ENCODE measurements at places on chromosomes 16 and 17.

DNA sequence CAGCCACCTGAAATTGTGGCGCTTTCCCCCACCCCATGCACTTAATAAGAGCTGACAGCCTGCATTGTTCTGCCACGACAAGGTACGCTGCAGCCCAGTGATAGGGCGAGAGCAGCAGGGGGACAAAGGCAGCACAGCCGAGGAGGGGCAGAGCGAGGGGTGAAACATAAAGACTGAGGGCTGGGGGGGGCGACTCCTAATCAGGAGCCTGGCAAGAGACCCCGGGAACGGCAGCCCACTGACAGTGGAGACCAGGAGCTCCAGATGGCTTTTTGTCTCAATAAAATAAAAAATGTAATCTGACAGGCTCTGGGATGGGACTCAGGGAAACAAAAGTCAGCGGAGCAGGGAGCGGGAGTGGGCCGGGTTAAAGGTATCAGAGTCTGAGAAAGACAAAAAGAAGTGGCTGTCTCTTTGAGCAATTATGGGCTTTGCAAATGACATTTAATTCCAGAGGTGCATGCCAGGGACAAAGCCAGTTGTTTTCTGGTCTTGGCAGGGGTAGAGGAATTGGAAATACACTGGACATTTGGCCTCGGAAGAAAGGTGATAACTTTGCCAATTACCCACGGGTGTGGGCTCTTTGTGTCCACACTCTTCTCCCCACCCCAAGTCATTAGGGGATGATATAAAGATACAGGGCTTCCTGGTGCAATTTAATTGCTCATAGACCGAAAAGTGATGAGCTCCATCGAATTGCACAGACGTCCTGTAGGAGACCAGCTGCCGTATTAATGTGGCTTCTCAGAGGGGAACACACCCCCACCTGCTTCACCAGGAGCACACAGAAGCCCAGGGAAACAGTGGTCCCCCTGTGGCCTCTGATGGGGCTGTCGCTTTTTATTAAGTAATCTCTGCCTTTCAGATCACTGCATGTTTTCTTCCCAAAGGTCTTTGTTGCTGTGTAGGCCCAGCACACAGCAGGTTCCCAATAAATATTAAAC is 17.6 kb upstream of the CCDC182 start:
- no peak for DNase-seq

GRCh38 chr17:77476931-77477805 is 336.4 kb downstream of the SEC14L1 start:
- DNase-seq: no peak

GRCh38 chr16:57004387-57005250 is 15.3 kb downstream of the NLRC5 start:
- no peak for DNase-seq

DNA sequence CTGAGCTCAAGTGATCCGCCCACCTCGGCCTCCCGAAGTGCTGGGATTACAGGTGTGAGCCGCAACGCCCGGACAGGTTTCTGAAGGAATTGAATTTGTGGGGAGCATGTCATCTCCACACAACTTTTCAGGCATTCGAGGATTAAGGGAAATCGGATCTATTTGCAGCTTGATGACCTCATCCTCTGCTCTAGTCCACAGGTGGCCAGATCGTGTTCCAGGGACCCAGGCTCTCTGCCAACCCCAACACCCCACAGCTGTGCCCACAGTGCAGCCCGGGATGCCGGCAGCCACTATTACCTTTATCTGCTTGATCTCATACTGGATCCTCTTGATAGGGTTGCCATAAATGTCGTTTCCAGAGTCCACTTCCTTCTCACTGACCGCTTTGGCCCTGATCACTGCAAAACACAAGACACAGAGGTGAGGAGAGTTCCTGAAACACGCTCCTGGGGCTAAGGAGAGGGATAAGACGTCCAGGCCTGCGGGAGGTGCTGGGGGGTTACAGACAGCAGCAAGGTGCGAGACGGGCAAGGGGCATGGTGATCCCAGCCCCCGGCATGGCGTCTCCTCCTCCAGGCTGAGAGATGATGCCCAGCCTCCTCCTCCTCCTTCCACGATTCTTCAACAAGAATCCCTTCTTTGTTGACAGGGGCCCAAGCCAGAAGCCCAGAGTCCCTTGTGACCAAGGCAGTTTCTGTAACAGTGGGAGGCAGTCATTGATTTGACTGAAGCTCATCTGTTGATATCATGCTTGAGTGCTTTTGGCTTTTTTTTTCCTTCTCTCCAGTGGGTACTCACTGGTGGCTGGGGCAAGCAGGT is 29.3 kb downstream of the CEP295NL start:
- no peak for DNase-seq

DNA sequence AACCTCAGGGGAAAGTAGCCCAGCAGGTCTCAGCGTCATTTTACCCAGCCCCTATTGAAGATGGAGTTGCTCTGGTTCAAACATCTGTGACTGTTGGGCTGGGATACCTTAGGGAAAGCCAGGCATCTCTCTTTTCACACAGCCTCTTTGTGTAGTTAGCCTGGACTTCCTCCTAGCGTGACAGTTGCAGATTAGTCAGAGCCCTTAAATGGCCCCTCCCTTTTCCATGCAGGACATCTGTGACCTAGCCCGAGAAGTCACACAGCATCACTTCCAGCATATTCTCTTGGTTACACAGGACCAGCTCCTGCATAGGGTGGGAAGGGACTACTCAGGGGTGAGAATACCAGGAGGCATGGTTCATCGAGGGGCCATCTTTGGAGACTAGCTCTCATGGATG is 375.0 kb upstream of the RBFOX1 start:
- no peak for DNase-seq

- DNase-seq: no peak
Observed at GRCh38 chr16:31537362-31538242, 9.9 kb downstream of the AHSP start.

- DNase-seq: no peak
Observed at GRCh38 chr17:2797226-2797625, 988 bp downstream of the RAP1GAP2 start.

- no peak for DNase-seq
Observed at GRCh38 chr17:38533866-38534497, 71.8 kb downstream of the SRCIN1 start.

DNA sequence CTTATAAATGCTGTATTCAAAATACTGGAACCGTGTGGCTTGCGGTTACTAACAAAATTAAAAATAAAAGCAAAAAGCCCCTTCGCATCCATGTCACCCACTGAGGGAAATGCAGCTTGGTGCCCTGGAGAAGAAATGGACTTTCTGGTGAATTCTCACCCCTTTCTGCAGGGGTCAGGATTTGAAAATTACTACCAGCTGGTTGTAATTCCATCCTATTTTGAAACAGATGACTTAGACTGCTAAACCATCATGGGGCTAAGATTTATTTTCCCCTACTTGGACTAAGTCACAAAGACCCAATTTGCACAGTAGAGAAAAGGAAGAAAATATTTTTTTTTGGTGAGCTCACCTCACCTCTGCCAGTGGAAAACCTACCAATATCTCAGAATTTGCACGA is 111.4 kb upstream of the MYOCD start:
- DNase-seq: no peak

- no peak for DNase-seq
Observed at GRCh38 chr17:20613905-20614304, 34.4 kb downstream of the CDRT15L2 start.

GRCh38 chr16:66617728-66618127 is 13.2 kb downstream of the CMTM3 start:
- no peak for DNase-seq

GRCh38 chr16:10678655-10679054 is 16.1 kb downstream of the TEKT5 start:
- no peak for DNase-seq

DNA sequence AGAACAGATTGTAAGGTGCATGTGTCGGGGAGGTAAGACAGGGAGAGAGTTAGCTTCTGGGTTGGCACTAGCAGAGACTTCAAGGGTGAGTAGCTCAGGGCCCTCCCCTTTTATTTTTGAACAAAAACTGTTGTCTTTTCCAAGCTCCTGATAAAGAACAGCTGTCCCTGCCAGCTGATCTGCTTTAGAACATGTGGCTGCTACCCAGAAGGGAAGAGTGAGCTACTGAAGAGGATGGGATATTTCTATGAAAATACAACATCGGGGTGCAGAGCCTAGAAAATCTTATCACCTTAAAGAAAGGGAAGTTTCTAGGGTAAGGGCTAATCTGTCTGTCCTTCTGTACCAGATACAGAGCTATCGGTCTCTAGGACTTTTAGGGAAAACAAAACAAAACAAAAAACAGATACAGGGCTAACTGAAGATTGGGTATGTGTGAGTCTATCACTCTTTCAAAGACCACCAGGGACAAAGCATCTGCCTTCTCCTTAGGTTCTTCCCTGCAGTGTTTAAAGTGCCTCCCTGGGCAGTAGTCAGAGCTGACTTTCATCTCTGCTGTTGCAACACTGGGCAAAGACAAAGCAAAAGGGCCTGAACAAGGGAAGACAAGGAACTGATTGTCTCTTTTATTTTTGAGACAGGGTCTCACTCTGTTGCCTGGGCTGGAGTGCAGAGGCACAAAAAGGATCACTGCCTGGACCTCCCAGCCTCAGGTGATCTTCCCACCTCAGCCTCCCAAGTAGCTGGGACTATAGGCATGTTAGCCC is 5.0 kb upstream of the DHRS13 start:
- no peak for DNase-seq

DNA sequence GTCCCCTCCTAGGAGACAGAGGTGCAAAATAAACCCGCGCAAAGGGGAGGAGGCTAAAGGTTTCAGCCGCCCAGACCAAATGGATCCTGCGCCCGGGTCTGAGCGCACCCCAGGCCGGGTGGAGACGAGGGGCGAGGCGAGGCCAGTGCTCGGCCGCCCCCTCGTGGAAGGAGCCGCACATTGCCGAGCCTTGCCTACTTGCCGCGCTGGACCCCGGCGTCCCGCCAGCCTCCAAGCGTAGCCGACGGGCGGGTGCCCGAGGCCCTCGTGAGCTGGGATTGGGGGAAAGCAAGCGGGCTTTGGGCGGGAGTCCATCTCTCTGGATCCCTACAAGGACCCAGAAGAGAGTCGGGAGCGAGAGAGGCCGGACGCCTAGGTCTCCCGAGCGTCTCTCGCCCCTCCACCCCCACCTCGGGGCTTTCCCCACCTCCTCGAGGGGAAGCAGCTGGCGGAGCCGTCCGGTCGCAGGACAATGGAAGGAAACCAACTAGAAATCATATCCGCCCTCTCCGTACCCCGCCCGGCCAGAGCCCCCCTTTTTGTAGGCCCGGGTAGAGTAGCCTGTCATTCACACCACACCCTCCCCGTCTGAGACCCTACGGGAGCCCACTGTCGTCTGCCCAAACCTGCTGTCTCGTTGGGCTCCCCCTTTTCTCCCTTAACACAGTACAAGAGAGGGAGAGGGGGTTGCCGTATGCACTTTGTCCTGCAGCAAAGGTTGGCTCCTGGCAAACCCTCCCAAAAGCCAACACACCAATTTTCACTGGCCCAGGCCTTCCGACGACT is 664 bp upstream of the BCL6B start:
- peak; percentile 82 for DNase-seq

DNA sequence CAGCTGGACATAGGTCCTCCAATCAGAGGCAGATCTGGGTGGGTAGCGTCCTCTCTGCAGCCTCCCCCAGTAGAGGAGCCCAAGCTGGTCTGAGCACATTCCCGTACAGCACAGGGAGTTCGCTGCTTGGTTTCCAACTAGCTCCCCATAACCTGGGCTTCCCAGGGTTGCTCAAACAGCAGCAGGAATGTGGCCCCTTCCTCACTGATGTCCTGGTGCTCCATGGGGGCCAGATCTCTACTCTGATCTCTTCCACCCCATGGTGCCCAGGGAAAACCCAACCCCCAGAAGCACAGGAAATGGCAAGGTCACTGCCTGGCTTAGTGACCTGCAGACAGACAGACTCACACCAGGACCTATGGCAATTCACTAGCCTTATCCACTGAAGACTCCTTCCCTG is 11.1 kb upstream of the MMP2 start:
- DNase-seq: no peak

- DNase-seq: no peak
Observed at GRCh38 chr17:75260641-75261335, 618 bp downstream of the GGA3 start.

DNA sequence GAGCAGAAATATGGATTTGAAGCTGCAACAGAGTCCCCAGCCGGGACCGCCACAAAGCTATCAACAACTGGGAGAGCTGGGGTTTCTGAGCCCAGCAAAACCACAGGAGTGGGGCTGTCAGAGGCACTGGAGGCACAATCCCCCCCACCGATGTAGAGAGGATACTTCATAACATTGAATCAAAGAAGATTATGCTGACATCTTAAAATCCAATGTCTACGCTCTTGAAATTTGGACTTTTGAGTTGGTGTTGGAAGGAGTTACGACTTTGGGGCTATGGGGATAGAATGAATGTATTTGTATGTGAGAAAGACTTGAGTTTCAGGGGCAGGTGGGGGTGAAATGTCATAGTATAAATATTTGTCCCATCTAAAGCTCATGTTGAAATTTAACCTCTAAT is 1121.6 kb upstream of the CDH8 start:
- DNase-seq: no peak

DNA sequence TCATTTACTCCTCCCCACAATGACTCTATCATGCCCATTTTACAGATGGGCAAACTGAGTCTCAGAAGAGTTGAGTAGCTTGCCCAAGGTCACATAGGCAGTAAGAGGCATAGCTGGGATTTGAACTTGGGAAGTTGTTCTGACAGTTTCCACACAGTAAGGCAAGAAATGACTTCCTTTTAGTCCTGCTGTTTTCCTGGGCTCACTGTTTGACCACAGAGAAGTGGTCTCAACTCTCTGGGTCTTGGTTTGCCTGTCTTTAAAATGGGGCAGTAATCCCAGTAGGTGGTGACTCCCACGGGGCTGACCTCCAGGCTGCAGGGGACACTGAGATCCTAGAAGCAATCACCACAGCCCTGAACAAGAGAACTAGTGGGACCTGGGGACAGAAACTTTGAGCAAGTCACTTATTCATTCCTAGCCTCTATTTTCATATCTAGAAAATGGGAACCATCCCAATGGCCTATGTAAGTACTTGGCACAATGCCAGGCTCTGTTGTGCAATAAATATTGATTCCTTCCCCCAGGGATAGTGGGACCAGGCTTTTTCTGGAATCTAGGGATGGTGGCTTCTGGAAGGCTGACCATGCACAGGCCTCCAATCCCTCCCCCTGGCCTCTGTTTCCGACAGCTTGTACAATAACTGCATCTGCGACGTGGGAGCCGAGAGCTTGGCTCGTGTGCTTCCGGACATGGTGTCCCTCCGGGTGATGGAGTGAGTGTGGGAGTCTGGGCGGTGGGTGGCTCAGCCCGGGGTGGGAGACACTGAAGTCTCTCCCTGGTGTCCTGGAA is 20.5 kb downstream of the DEXI start:
- DNase-seq: no peak

GRCh38 chr17:37359682-37360188 is 16.1 kb upstream of the C17orf78 start:
- DNase-seq: no peak

- DNase-seq: no peak
Observed at GRCh38 chr17:61063528-61063927, 336.1 kb upstream of the TBX2 start.

Measured in activated CD8-positive, alpha-beta memory T cell treated with anti-CD3 and anti-CD28 coated beads, Interleukin-2, amount 50 U/mL, for 4 hours (primary cell).